Activated T-helper 2 cell treated with anti-CD3 and anti-CD28 coated beads, Interferon-gamma antibody, Interleukin-2, Interleukin-4, amounts not matched to agents 10 μg/mL and 5 μg/mL and 100 μg/mL, durations not matched to agents 14 hours and 24 hours and 36 hours (primary cell): ENCODE measurements at places on chromosomes 2 and 18. TPM values are rescaled to one million over a fixed set of nuclear protein-coding genes. Genes with fewer than 3 reads are reported as not detected.

DNA sequence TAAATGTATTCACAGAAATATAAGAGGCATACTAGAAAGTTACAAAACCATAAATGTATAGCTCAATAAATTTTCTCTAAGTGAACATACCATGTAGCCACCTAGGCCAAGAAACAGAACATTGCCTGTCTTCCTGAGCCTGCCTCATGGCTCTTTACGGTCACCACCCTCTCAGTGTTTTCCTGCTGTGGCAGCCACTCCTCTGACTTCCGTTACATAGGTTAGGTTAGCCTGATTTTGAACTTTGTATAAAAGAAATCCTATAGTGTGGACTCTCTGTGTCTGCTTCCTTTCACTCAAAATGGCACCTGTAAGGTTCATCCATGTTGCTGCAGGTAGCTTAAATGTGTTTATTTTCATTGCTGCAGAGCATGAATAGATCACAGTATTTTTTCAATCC is 11.6 kb upstream of the ST3GAL5 start:
- H3K36me3 ChIP-seq = no peaks in the 10 kb centered on the region
- no peak overlapping the region for H3K27ac ChIP-seq
- peaks cover 8% of the 10 kb centered on the region for H3K4me1 ChIP-seq
- DNase-seq = no peak
- peaks cover 1% of the 10 kb centered on the region for H3K27me3 ChIP-seq

GRCh38 chr2:124983595-124983994 is 958.5 kb downstream of the CNTNAP5 start:
- H3K27me3 ChIP-seq = no peaks in the 10 kb centered on the region
- no peaks in the 10 kb centered on the region for H3K36me3 ChIP-seq
- H3K27ac ChIP-seq = no peak overlapping the region
- no peak for DNase-seq
- no peak overlapping the region for H3K4me3 ChIP-seq
- no peaks in the 10 kb centered on the region for H3K4me1 ChIP-seq

GRCh38 chr2:231923010-231923344 is 3.2 kb downstream of the NPPC start:
- no peaks in the 10 kb centered on the region for H3K4me1 ChIP-seq
- no peak for DNase-seq
- H3K36me3 ChIP-seq = no peaks in the 10 kb centered on the region
- no peak overlapping the region for H3K4me3 ChIP-seq
- H3K27me3 ChIP-seq = peaks cover 38% of the 10 kb centered on the region

GRCh38 chr18:40413160-40413559 is 1541.9 kb upstream of the PIK3C3 start:
- no peaks in the 10 kb centered on the region for H3K27me3 ChIP-seq
- no peaks in the 10 kb centered on the region for H3K4me1 ChIP-seq
- no peak overlapping the region for H3K27ac ChIP-seq
- H3K36me3 ChIP-seq = no peaks in the 10 kb centered on the region

Gene NEU4
- total RNA-seq = 3.2 and 3.9 TPM in 2 replicates

DNA sequence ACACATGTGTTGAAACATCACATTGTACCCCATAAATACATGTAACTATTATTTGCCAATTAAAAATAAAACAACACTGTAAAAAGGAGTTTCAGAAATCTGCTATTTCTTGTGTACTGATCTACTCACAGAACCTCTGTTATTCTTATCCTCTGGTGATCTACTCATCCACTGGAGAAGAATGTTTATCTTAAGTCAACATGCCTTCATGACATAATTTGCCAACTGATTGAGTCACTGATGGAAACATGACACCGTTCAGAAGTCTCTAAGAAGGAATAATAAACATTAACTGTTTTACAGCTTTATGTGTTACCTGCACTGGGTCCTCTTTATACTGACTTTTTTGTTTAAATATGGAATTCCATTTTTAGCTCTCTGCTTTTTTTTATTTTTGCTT is 555.2 kb downstream of the DCDC2C start:
- no peaks in the 10 kb centered on the region for H3K27me3 ChIP-seq
- no peaks in the 10 kb centered on the region for H3K4me1 ChIP-seq
- DNase-seq = no peak
- H3K36me3 ChIP-seq = no peaks in the 10 kb centered on the region
- no peak overlapping the region for H3K4me3 ChIP-seq

Gene BCL2
- total RNA-seq = 76.1 and 79.0 TPM in 2 replicates

DNA sequence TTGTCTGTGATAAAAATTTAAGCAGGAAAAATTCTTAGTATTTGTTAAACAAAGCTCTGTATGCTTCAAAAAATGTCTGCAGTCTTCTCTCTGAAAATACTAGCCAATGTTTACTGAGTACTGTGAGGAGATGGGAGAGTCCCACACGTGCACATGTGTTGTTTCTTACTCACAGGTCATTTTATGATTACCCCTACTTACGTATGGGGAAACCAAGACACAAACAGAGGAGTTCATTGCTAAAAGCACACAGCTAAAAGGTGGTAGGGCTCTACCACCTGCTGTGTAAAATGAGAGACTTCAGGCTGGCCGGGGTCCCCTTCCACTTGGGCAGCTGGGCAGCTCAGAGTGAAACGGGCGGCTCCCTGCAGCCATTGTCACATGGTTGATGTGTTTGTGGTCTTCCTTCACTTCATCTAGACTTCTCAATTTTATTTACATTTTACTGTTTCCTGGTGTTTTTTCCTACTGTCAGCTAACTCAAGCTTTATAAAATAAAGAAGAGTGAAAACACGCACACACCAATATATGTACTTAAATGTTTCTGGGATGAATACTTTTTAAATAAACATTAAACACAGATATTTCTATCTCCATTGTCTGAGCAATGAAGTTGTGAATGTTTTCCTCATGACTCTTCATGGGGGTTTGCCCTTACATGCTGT is 71.2 kb downstream of the MBP start:
- DNase-seq = no peak
- peaks cover 67% of the 10 kb centered on the region for H3K36me3 ChIP-seq
- H3K27ac ChIP-seq = peak overlapping the region; percentile 98
- H3K27me3 ChIP-seq = no peaks in the 10 kb centered on the region
- peaks cover 83% of the 10 kb centered on the region for H3K4me1 ChIP-seq

DNA sequence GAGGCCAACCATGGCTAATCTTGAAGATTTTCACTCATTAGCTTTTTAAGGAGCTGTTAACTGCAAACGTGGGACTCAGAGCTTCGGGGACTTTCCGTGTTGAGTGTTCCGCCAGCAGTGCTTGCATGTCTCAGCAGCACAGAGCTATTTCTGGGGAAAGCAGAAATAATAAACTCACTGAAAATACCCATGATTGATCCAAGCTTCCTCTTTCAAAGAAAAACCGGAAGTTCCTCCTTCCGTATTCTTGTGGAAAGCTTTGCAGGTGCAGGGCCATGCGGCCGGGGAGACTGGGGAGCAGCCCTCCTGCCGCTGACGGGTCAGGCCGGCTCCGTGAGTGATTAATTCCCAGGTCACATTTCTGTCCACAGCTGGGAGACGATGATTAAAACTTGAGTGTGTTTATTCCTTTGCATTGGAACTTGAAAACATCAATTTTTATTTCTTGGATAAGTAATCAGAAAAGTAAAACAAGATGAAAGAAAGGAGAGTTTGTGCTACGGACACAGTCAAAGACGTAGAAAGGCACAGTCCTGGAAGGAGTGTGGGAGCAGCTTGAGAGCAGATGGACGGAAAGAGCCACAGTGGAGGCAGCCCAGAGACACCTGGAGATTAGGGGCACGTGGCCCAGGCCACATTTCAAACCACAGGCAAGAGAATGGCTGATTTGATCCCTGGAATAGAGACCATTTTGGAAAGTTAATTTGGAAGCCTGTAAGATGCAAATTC is 54.2 kb upstream of the CTDP1 start:
- H3K27me3 ChIP-seq = peaks cover 5% of the 10 kb centered on the region
- H3K36me3 ChIP-seq = no peaks in the 10 kb centered on the region
- no peak overlapping the region for H3K4me3 ChIP-seq
- no peak for DNase-seq
- no peak overlapping the region for H3K27ac ChIP-seq

- no peak for DNase-seq
- H3K27me3 ChIP-seq = no peaks in the 10 kb centered on the region
- no peaks in the 10 kb centered on the region for H3K36me3 ChIP-seq
- no peaks in the 10 kb centered on the region for H3K4me1 ChIP-seq
- no peak overlapping the region for H3K4me3 ChIP-seq
These were observed 250.9 kb downstream of the PTH2R start for GRCh38 chr2:208657468-208657867.

- peak overlapping the region; percentile 96 for H3K27ac ChIP-seq
- H3K27me3 ChIP-seq = no peaks in the 10 kb centered on the region
- DNase-seq = peak; percentile 85
- peak overlapping the region; percentile 53 for H3K4me3 ChIP-seq
These were observed 50.3 kb downstream of the ARL4C start for GRCh38 chr2:234446404-234447076.

Gene ZNF804A
- total RNA-seq = not detected in 2 replicates

Gene CCDC68
- not detected in 2 replicates for total RNA-seq

DNA sequence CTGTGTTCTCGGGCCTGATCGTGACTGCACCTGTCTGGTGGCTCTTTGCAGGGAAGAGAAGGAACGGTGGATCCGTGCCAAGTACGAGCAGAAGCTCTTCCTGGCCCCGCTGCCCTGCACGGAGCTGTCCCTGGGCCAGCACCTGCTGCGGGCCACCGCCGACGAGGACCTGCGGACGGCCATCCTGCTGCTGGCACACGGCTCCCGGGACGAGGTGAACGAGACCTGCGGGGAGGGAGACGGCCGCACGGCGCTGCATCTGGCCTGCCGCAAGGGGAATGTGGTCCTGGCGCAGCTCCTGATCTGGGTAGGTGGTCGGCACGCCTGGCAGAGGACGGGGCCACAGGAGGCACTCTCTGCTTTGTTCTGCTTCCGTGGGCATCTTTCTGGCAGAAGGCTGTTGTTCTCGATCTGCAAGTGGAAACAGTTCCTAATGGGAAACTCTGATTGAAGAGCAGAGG is 48.0 kb downstream of the GBX2 start:
- DNase-seq = no peak
- no peaks in the 10 kb centered on the region for H3K4me1 ChIP-seq
- H3K27ac ChIP-seq = no peak overlapping the region
- no peaks in the 10 kb centered on the region for H3K36me3 ChIP-seq

GRCh38 chr2:3107567-3107966 is 270.1 kb downstream of the EIPR1 start:
- no peak overlapping the region for H3K27ac ChIP-seq
- H3K4me3 ChIP-seq = no peak overlapping the region

Gene KHK
- 12.3 and 13.4 TPM in 2 replicates for total RNA-seq

GRCh38 chr2:100222844-100223243 is 80.5 kb upstream of the AFF3 start:
- no peaks in the 10 kb centered on the region for H3K4me1 ChIP-seq
- no peak for DNase-seq
- no peak overlapping the region for H3K27ac ChIP-seq

Gene DNPEP
- total RNA-seq = 117 and 120 TPM in 2 replicates

DNA sequence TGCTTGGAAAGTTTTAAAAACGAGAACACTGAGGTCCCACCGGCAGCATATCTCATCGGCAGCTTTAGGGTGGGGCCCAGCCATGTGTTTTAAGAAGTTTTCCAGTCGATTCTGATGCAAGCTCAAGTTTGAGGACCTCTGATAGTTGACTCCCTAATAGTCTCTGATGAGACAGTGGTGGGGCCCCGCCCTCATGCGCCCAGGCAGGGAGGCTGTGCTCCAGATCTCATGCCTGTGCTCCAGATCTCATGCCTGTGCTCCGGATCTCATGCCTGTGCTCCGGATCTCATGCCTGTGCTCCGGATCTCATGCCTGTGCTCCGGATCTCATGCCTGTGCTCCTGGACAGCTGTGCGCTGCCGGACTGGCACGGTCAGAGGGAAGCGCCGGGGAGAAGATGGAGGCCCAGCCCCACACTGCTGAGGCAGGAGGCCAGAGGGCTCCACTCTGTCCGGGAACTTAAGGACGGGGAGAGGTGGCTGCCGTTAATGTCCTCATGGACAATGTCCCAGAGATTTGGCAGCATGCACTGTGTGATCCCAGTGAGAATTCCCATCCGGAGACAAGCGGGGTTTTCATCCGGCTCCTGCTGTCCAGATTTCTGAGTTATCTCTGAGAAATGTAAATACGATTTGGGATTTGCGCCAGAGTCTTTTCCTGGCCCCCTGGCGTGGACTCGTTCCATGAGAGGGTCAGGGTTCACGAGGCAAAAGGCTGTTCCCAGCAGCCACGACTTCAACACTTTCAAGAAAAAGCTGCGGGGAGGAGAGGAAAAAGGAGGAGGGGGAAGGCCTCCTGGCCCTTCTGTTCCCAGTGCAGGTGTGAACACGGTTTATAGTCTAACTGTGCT is 9.4 kb upstream of the COLEC11 start:
- no peak overlapping the region for H3K27ac ChIP-seq
- H3K27me3 ChIP-seq = no peaks in the 10 kb centered on the region
- H3K4me1 ChIP-seq = peaks cover 5% of the 10 kb centered on the region

GRCh38 chr2:64540615-64541014 is 16.5 kb downstream of the AFTPH start:
- H3K36me3 ChIP-seq = peaks cover 32% of the 10 kb centered on the region
- H3K27me3 ChIP-seq = no peaks in the 10 kb centered on the region
- no peak for DNase-seq
- H3K4me1 ChIP-seq = peaks cover 58% of the 10 kb centered on the region
- no peak overlapping the region for H3K27ac ChIP-seq

Gene TCF23
- not detected in 2 replicates for total RNA-seq

GRCh38 chr18:46426021-46426678 is 230.9 kb downstream of the LOXHD1 start:
- peaks cover 8% of the 10 kb centered on the region for H3K27me3 ChIP-seq
- H3K27ac ChIP-seq = no peak overlapping the region
- no peak for DNase-seq
- H3K36me3 ChIP-seq = no peaks in the 10 kb centered on the region
- H3K4me3 ChIP-seq = no peak overlapping the region

GRCh38 chr18:55886886-55887285 is 298.9 kb upstream of the TCF4 start:
- no peak overlapping the region for H3K4me3 ChIP-seq
- no peak for DNase-seq
- no peaks in the 10 kb centered on the region for H3K36me3 ChIP-seq
- no peaks in the 10 kb centered on the region for H3K4me1 ChIP-seq

DNA sequence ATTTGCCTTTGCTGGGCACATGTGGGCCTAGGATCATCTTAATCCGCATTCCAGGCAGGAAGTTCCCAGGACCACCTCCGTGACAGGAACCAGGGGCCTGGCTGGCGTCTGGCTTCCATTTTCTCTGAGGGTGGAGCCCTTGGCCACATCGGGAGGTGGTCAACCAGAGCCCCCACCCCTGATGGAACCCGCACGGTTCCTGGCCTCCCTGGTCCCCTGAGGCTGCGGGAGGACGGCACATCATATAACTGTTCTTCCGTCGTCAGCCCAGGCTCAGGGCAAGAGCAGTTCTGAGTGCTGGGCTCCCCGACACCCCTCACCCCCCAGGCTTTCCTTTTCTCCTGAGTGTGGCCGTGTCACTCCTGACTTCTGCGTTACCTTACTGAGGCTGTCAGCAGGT is 13.5 kb downstream of the ESPNL start:
- H3K4me1 ChIP-seq = peaks cover 2% of the 10 kb centered on the region
- DNase-seq = no peak
- no peaks in the 10 kb centered on the region for H3K36me3 ChIP-seq
- no peak overlapping the region for H3K27ac ChIP-seq
- H3K4me3 ChIP-seq = no peak overlapping the region
- peaks cover 4% of the 10 kb centered on the region for H3K27me3 ChIP-seq

GRCh38 chr18:61955644-61956043 is 62.8 kb upstream of the RNF152 start:
- H3K4me1 ChIP-seq = peaks cover 31% of the 10 kb centered on the region
- no peaks in the 10 kb centered on the region for H3K36me3 ChIP-seq
- H3K27ac ChIP-seq = no peak overlapping the region
- no peak overlapping the region for H3K4me3 ChIP-seq
- DNase-seq = no peak

- no peaks in the 10 kb centered on the region for H3K27me3 ChIP-seq
- DNase-seq = peak; percentile 53
- peaks cover 63% of the 10 kb centered on the region for H3K36me3 ChIP-seq
These were observed 1.3 kb downstream of the CIAO1 start for GRCh38 chr2:96267159-96267971.
